ENCODE measurements at places on chromosomes 4 and X. TPM values are rescaled to one million over a fixed set of nuclear protein-coding genes. Genes with fewer than 3 reads are reported as not detected.

GAGE12H gene
- total RNA-seq: not detected

HS6ST2 gene
- not detected for total RNA-seq

EVC2 gene
- total RNA-seq: 19.2 TPM

MEPE gene
- total RNA-seq: not detected

All from osteoblast (primary cell).